ENCODE measurements at places on chromosomes 2 and 18. TPM values are rescaled to one million over a fixed set of nuclear protein-coding genes. Genes with fewer than 3 reads are reported as not detected.

DNA sequence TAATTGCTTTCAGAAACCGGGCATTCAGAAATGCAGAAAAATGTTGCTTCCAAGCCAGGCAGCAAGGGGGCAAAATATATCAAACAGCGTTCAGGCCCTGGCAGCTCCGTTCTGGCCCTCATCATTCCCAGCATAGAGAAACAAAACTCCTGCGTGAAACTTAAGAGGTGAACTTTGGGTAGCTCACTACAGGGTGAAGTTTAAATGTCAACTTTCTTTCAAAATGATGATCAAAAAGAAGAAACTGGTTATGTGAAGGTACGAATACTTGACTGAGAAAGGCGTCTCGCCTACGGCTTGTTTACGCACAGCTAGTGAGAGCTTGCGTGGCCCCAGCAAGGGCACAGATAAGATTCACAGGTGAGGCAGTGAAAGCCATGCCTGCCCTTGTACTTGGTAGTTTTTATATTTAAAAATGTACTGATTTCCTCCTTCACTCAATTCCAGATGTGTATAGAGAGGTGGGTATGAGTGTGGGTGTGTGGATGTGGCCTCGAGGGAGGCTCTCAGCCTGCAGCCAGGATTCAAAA, 127.5 kb downstream of the NFATC1 start:
- H3K27me3 ChIP-seq: no peaks in the 10 kb centered on the region
- peak; percentile 87 for DNase-seq
- peak overlapping the region; percentile 83 for H3K4me3 ChIP-seq

GRCh38 chr18:76955524-76956170, 133.3 kb downstream of the ZNF236 start:
- no peaks in the 10 kb centered on the region for H3K4me1 ChIP-seq
- no peak for DNase-seq
- no peaks in the 10 kb centered on the region for H3K27me3 ChIP-seq
- no peak overlapping the region for H3K27ac ChIP-seq

AMER3 gene
- total RNA-seq: not detected

DNA sequence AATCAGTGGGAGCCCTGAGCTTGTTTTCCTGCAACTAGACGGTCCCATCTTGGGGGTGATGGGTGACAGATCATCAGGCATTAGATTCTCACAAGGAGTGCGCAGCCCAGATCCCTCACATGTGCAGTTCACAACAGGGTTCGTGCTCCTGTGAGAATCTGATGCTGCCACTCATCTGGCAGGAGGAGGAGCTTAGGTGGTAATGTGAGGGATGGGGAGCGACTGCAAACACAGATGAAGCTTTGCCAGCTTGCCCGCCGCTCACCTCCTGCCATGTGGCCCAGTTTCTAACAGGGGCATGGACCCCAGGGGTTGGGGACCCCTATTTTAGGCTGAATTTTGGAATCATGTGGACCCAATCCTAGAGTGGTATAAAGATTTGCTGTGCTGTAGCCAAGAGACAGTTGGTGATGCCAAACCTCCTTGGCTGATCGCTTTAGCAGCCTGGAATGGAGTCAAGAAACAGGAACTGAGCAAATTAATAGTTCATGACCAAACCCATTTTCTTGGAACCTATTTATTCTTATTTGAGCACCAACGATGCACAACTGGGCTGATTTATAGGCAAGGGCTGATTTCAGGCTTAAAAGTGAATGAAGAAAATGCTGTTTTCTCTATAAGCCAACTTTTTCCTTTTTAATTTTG, 25.7 kb downstream of the LPIN1 start:
- H3K36me3 ChIP-seq: peaks cover 53% of the 10 kb centered on the region
- peaks cover 28% of the 10 kb centered on the region for H3K4me1 ChIP-seq
- DNase-seq: no peak
- H3K27me3 ChIP-seq: no peaks in the 10 kb centered on the region
- no peak overlapping the region for H3K4me3 ChIP-seq

DNA sequence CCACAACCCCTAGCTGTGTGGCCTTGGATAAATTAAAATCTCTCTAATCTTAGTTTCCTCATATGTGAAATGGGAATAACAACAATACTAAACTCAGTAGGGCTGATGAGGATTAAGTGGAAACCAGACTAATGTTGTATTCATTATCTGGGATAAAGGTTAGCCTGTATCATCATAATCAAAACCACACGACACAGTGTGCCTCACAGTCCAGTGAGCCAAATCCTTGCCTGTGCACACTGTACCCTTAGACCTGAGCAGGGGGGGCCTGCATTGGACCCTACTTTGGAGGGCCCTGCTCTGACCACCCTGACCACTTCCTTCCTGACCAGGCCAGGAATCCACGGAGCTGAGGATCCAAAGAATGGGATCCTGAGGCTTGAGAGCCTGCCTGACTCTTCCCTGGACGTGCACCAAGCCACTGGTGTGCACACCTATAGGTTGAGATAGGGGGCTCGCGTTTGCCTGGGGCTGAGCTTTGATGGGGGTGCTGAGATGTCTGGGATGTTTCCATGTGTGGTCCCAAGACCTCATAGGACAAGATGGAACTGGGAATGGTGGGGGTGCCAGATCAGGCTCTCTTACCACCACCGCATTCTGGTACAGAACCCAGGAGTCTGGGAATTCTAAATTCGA, 69.7 kb downstream of the TGOLN2 start:
- no peaks in the 10 kb centered on the region for H3K27me3 ChIP-seq
- DNase-seq: no peak
- no peak overlapping the region for H3K4me3 ChIP-seq
- no peak overlapping the region for H3K27ac ChIP-seq

- H3K36me3 ChIP-seq: no peaks in the 10 kb centered on the region
- H3K4me1 ChIP-seq: no peaks in the 10 kb centered on the region
- H3K4me3 ChIP-seq: no peak overlapping the region
- no peak for DNase-seq
- H3K27ac ChIP-seq: no peak overlapping the region
- peaks cover 31% of the 10 kb centered on the region for H3K27me3 ChIP-seq
Measured at GRCh38 chr2:229686122-229686919, 28.0 kb downstream of the DNER start.

GRCh38 chr2:71596011-71596410, 142.7 kb downstream of the DYSF start:
- H3K27me3 ChIP-seq: no peaks in the 10 kb centered on the region

RAPGEF4 gene
- total RNA-seq: 0.35 TPM

DNA sequence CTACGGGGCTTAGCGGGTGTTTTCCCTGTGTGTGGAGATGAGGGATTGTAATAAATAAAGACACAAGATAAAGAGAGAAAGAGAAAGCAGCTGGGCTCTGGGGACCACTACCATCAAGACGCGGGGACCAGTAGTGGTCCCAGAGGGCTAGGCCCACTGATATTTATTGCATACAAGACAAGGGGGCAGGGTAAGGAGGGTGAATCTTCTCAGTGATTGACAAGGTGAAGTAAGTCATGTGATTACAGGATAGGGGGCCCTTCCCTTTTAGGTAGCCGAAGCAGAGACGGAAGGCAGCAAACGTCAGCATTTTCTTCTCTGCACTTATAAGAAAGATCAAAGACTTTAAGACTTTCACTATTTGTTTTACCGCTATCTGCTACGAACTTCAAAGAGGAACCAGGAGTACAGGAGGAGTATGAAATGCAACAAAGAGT, 4.5 kb upstream of the GAL3ST2 start:
- H3K4me3 ChIP-seq: no peak overlapping the region
- peak; percentile 63 for DNase-seq

DNA sequence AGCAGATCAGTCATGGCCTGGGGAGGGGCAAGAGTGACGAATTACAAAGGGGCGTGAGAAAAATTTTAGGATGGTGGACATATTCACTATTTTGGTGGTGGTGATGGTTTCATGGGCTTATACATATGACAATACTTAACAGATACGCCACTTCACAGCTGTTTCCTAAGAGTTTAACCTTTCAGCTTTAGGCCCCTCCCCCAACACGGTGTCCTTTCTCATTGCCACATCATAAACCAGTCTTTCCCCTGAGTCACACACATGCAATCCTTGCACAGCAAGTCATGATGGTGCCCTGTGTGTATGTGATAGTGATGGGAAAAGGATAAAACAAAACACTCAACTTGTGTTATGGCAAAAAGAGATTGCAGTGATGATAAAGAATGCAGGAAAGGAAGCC, 47.6 kb upstream of the IL1R1 start:
- H3K27ac ChIP-seq: no peak overlapping the region
- H3K27me3 ChIP-seq: no peaks in the 10 kb centered on the region
- peaks cover 9% of the 10 kb centered on the region for H3K4me1 ChIP-seq
- H3K4me3 ChIP-seq: no peak overlapping the region
- DNase-seq: peak; percentile 72
- no peaks in the 10 kb centered on the region for H3K36me3 ChIP-seq

GRCh38 chr2:219331560-219332213, 857 bp downstream of the RESP18 start:
- no peaks in the 10 kb centered on the region for H3K4me1 ChIP-seq
- H3K36me3 ChIP-seq: no peaks in the 10 kb centered on the region
- no peak overlapping the region for H3K4me3 ChIP-seq
- H3K27ac ChIP-seq: no peak overlapping the region
- DNase-seq: peak; percentile 31

- no peaks in the 10 kb centered on the region for H3K36me3 ChIP-seq
- no peak overlapping the region for H3K4me3 ChIP-seq
- H3K4me1 ChIP-seq: no peaks in the 10 kb centered on the region
- H3K27me3 ChIP-seq: peaks cover 6% of the 10 kb centered on the region
Measured at GRCh38 chr18:67589325-67589724, 72.8 kb upstream of the DSEL start.

CENPO gene
- 38.5 TPM for total RNA-seq

- no peak overlapping the region for H3K4me3 ChIP-seq
- H3K27me3 ChIP-seq: peaks cover 13% of the 10 kb centered on the region
- peak; percentile 12 for DNase-seq
Measured at GRCh38 chr18:286515-287310, 18.9 kb upstream of the THOC1 start.

G6PC2 gene
- not detected for total RNA-seq

FSIP2 gene
- 0.14 TPM for total RNA-seq

TSPYL6 gene
- not detected for total RNA-seq

DNA sequence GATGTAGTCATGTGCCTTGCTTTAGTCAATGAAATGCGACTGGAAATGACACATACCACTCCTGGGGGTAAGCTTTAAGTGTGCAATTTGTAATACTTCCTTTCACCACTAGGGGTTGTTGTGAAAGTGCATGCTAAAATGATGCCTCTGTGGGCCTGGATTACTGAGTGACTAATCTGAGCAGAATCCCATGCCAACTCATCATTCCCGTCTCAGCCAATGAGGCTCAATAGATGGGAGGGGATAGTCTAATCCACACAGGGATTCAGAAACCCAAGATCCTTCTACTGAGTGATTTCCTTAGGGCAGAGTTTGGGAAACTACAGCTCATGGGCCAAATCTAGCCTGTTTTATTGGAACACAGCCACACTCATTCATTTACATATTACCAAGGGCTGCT, 54.0 kb downstream of the HRH4 start:
- H3K27me3 ChIP-seq: no peaks in the 10 kb centered on the region
- peak; percentile 7 for DNase-seq
- no peaks in the 10 kb centered on the region for H3K4me1 ChIP-seq

DNA sequence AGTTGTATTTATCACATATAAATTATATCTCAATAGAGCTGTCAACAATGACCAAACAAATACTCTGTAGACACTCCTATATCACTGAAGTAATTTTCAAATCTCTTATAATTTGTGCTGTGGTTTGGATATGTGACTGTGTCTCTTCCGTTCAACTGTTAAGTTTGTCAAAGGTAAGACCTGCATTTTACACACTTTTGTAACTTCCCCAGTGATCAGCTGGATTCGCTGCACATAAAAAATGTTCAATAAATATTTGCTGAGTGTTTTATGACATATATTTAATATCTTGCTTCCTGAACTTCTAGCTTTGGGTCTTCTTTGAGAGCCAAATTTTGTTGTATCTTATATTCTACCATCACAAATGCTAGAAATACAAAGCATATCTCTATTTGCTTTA, 57.3 kb upstream of the ROCK1 start:
- no peak overlapping the region for H3K4me3 ChIP-seq
- H3K36me3 ChIP-seq: no peaks in the 10 kb centered on the region
- no peaks in the 10 kb centered on the region for H3K4me1 ChIP-seq
- no peak overlapping the region for H3K27ac ChIP-seq
- DNase-seq: no peak

- H3K36me3 ChIP-seq: peaks cover 8% of the 10 kb centered on the region
- H3K4me3 ChIP-seq: no peak overlapping the region
- no peaks in the 10 kb centered on the region for H3K27me3 ChIP-seq
- DNase-seq: no peak
- H3K4me1 ChIP-seq: no peaks in the 10 kb centered on the region
Measured at GRCh38 chr2:191701696-191702095, 23.8 kb downstream of the NABP1 start.

- no peak overlapping the region for H3K27ac ChIP-seq
- H3K36me3 ChIP-seq: peaks cover 3% of the 10 kb centered on the region
- H3K4me3 ChIP-seq: no peak overlapping the region
Measured at GRCh38 chr2:241000831-241001321, 2.5 kb downstream of the SNED1 start.

DNA sequence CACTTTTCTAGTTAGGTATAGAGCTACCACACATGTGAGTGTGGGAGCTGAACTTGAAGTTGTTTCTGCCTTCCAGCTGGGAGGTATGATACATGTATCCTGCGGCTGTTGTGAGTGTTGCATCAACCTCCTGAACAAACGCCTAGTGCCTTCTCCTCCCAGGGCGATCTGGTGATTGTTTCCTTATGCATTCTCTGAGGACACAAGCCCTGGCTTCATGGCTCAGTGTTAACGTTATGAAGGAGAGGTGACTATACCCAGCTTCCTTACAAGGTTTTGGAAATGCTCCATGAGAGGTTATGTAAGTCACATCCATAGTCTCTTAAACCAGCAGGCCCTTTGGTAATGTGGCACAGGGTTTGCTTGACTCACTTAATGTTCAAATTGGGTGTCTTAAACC, 64.9 kb downstream of the SPRED2 start:
- DNase-seq: no peak
- no peak overlapping the region for H3K4me3 ChIP-seq
- no peaks in the 10 kb centered on the region for H3K27me3 ChIP-seq
- no peaks in the 10 kb centered on the region for H3K36me3 ChIP-seq
- H3K27ac ChIP-seq: no peak overlapping the region
- peaks cover 11% of the 10 kb centered on the region for H3K4me1 ChIP-seq

SKOR2 gene
- not detected for total RNA-seq

SPP2 gene
- total RNA-seq: not detected

Data from activated naive CD4-positive, alpha-beta T cell treated with anti-CD3 and anti-CD28 coated beads for 36 hours (primary cell).